ENCODE measurements at places on chromosomes 6 and 20. TPM values are rescaled to one million over a fixed set of nuclear protein-coding genes. Genes with fewer than 3 reads are reported as not detected.
A peak's percentile ranks its signal among the peaks of the same experiment; 100 is the strongest.

The ENPP1 gene
- total RNA-seq: 1.6 TPM

DNA sequence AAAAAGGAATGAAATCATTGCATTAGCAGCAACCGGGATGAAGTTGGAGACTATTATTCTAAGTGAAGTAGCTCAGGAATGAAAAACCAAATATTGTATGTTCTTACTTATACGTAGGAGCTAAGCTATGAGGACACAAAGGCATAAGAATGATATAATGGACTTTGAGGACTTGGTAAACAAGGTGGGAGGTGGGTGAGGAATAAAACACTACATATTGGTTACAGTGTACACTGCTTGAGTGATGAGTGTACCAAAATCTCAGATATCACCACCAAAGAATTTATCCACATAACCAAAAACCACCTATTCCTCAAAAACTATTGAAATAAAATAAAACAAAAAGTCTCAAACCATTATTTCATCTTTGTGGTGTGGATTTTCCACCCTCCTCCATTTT is 593.5 kb downstream of the TENT5A start:
- DNase-seq: no peak

DNA sequence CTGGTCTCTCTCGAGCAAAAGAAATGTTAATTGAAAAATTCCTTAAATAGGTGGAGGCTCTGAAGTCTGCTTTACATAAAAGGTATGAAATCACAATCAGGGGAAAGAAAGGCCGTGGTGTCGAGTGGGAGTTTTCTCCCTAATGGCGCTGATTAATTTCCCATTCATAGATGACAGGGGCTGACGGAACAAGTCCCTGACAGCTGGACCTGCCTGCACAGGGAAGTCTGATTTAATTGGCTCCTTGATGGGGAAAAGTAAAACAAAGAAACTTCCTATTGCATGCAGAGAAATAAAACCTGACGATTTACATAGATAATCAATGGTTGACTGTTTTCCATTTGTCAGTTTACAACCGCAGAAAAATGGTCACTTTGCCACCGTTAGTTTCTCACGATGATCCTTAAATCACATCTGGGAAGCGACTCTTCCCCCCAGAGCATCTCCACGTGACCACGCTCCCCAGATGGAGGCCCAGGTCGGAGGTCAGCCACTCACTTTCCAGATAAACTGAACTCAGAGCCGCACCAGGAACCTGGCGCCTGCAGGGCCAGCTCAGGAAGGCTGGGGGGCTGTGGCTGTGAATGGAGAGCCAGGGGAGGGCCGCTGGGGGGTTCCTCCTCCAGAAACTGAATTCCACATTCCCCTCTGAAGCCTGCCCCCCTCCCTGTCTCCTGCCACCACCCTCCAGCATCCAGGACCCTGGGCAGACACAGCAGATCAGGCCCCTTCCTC is 55.3 kb downstream of the DLL1 start:
- no peak for DNase-seq

DNA sequence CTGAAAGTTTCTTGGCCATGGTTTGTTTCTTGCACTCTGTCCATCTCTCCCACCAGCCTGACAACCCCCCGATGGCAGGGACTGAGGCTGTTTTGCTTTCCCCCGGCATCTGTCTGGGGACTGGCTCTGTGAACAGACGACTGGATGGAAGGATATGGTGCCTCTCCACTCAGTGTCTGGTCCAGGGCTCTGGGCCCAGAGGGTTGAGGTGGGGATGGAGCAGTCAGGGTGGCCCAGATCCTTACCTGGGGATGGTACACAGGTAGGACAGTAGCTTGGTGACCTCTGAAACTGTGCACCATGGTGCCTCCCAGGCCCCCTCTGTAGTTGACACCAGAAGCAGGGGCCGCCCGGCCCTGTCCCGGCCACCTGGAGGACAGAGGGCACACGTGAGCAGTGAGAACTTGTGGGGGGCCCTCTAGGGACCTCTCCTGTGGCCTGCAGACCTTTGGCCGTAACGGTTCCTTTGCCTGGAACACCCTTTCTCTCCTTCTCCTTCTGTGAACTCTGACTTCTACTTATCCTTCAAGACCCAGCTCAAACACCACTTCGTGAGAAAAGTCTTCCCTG is 29.5 kb downstream of the KIAA1755 start:
- DNase-seq: no peak

GRCh38 chr6:125818225-125818657 is 27.5 kb downstream of the NCOA7 start:
- DNase-seq: no peak

DNA sequence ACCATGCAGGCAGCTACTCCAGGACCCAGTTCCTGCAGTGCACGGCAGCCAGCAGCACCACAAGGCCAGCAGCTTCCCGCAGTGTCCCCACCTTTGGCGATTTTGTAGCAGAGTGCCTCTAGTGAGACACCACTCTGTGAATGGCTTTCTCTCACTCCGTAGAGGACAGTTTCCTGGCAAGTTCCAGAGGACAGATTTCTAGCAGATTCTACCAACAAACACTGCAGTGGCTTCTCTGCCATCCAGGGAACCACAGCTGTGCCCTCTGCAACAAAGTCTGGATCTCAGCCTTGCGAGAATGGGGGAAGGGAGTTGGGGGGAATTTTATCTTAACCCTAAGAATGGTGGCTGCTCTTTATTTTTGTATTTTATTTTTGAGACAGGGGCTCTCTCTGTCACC is 28.7 kb downstream of the SNHG17 start:
- DNase-seq: no peak

GRCh38 chr20:47475419-47476044 is 26.2 kb upstream of the NCOA3 start:
- DNase-seq: no peak

The PLCG1 gene
- total RNA-seq: 131 TPM

- DNase-seq: no peak
Measured at GRCh38 chr6:134534708-134535149, 216.8 kb upstream of the SGK1 start.

GRCh38 chr6:123668063-123668462 is 31.3 kb upstream of the TRDN start:
- no peak for DNase-seq

GRCh38 chr6:139917951-139918630 is 543.6 kb upstream of the CITED2 start:
- no peak for DNase-seq

The SNAP91 gene
- total RNA-seq: 81.5 TPM

The HCK gene
- total RNA-seq: 2.6 TPM

DNA sequence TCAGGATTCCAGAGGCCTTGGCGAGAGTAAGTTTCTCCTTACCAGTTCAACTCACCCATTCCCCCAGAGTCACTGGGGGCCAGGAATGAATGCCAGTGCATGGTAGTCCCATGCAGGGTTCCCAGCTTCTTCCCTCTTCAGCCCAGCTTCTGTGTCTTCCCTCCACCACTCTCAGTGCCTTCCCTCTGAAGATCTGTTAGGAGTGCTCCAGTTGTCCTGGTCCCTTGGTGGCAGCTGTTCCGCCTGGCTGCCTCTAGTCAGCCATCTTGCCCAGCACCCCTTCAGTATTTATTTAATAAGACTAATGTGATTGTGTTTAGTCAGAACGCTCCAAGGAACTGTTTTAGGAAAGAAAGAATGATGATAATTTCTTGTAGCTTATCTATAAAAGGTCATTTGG is 23.1 kb downstream of the FIG4 start:
- DNase-seq: no peak

The MCCD1 gene
- not detected for total RNA-seq

DNA sequence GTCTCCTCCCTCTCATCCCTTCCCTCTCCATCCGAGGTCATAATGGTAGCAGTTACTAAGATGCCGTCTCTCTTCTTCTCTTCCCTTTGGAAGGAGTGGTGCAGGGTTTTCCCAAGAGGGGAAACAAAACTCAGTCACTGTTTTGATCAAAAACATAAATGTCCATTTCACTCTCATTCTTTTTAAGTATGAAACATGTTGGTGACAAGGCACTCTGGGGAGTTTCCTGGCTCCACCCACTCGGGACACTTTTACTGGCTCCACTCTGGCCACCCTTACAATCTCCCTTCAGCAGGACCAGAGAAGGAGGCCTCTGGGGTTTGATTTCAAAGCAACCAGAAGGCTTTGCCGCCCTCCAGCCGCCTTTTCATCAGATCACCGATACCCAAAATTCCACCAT is 57.0 kb downstream of the FGD2 start:
- DNase-seq: no peak

The AIF1 gene
- total RNA-seq: 6.4 TPM

DNA sequence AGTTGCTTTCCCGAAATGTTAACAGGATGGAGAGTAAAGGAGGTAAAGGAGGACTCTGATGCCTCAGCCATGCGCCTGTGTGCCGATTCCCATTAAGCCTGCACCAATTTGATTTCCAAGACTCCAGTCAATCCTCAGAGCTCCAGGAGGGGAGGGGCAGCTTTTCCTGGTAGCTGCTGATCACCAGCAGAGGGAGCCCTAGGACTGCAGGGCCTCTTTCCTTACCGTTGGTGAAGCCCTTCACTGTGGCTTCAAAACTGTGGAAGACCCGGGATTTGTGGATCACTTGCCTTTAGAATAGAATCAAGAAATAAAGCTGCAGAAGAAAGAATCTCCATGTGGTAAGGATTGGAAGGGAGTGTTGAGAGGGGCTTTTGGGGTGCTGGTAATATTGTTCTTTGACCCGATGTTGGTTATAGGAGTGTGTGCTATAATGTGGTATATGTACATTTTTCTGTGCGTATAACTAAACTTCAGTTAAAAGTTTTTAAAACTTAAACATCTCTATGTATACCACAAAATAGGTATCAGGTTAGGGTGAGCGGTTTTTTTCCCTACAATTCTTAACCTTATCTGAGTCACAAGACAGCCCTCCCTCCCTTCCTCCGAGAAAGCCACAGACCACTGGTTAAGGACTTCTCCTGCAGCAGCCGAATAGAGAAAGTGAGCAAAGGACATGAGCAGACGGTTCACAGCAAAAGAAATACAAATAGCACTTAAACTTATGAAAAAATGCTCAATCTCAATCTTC is 6.9 kb upstream of the OSER1 start:
- peak; percentile 28 for DNase-seq

- no peak for DNase-seq
Measured at GRCh38 chr6:100115407-100116101, 121.5 kb upstream of the MCHR2 start.

The MCHR2 gene
- 0.91 TPM for total RNA-seq

The CST5 gene
- not detected for total RNA-seq

The OSER1 gene
- total RNA-seq: 21.7 TPM

- DNase-seq: no peak
Measured at GRCh38 chr6:37041521-37041920, 36.1 kb downstream of the FGD2 start.

DNA sequence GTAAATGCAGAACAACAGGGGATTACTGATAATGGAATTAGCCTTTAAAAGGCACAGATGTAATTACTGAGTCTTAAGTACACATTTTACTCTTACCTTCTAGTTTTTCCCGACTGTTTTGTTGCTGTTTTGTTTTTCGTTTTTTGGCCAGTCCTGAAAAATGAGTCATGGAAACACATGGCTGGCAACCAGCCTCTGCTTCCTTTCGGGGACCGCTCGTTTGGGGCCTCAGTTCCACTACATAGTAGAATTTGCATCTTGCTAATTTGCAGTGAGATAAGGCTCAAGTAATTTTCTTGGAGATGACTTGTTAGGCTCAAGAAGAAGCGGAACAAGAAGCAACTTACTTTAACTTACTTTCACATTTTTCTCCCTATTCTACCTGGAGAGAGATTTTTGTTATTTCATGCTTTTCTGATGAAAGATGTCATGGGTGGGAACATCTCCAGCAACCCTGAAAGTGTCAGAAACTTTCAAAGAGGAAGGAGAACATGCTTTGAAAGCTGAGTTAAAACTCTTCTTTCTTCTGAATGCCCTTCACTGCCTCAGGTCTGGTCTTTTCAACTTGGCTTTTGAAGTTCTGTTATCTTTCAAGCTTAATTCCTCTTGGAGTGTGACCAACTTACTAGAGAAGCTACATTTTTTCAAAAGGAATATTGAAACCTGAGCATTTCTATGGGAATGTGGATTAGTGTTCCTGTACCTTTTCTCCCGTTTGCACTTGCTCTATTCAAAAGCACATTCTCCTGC is 71.5 kb upstream of the HDAC2 start:
- no peak for DNase-seq

- DNase-seq: peak; percentile 26
Measured at GRCh38 chr20:22339091-22339881, 245.1 kb downstream of the FOXA2 start.

The SENP6 gene
- 219 TPM for total RNA-seq

The HLA-DQB1 gene
- total RNA-seq: not detected

The MMS22L gene
- 27.5 TPM for total RNA-seq

- peak; percentile 50 for DNase-seq
Measured at GRCh38 chr6:125781314-125781868, 9.4 kb upstream of the NCOA7 start.

DNA sequence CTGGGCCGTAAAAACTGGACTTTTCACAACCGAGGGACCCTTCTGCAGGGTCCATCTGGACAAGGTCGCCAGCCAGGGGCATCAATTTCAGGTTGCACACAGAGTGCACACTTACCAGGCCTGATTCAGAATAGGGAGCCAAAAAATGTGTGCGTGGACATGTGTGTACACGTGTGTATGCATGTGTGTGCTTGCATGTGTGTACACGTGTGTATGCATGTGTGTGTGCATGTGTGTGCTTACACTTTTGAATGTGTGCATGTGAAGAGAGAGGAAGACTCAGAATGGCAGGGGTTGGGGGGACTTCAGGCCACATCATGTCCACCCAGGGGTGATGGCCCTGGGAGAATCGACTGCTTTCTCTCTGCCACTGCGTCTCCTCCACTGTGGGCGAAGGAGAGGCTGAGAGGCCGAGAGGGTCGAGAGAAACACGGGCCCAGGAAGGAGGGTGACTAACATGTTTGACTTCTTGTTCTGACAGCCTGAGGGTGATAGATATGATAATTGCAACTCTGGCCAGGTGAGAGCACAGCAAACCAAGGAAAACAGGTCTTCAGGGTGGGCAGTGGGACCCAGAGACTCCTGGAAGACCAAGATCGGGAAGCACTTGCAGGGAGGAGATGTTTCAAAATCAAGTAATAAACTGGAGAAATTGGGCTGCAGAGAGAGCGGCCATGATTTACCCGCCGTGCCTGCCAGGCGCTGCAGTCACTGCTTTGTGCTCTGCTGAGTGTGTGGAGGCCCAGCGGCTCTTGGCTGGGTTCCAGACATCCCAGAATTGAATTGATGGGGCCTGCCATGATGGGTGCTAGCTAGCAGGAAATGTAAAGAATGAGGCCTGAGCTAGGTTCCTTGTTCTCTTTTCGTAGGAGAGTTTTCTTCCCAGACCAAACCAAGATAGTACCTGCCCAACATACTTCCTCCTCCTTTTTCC is 310.8 kb downstream of the QKI start:
- no peak for DNase-seq

The ZC2HC1B gene
- total RNA-seq: not detected

DNA sequence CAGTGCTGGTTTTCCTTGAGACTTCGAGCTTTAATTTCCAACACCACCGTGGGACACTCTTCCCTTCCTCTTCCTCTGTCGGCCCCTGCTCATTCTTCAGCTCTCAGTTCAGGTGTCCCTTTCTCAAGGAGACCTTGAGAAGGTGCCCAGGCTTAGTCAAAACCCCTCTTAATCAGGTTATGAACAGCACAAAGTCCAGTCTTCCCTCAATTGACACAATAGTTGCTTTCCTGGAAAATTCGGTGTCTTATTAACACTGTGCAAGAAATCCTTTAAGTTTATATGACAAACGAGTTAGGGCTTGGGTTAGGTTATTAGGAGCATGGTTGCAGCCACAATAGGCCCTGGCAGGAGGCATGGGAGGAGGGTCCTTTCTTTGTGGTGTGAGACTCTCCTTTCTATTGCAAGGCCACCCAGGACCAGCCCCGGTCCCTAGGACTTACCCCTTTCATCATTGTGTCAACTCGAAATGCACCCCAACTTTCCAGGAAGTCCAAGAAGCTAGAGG is 1.5 kb upstream of the NSFL1C start:
- DNase-seq: no peak

GRCh38 chr6:55669028-55669427 is 90.0 kb upstream of the HMGCLL1 start:
- DNase-seq: no peak

Data from cerebellum (tissue), 4 donors.